ENCODE measurements at places on chromosomes 2 and 18.

GRCh38 chr18:12886498-12887126, 2.6 kb upstream of the PTPN2 start:
- DNase-seq = no peak

DNA sequence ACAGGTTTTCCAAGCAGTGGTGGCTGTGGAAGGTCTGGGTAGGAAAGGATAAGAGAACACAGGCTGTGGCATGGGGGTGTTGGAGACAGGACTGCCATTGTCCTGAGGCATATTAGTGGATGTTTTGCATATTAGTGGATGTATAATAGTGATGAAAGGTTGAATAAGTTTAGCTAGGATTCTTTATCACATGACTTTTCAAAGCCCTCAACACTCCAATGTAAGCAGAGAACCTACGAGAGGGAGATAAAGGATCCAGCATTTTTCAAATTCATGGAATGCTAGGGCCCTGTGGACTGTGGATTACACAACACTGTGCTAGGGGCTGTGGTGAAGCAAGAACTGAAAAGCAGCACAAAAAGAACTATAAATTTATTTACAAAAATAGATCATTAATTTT, 63.2 kb downstream of the POLE4 start:
- DNase-seq = peak; percentile 53

GRCh38 chr2:64525317-64525613, 1.1 kb downstream of the AFTPH start:
- no peak for DNase-seq

GRCh38 chr2:47040651-47041050, 114.5 kb downstream of the STPG4 start:
- no peak for DNase-seq

GRCh38 chr2:108922141-108922915, 66.7 kb downstream of the EDAR start:
- DNase-seq = no peak

DNA sequence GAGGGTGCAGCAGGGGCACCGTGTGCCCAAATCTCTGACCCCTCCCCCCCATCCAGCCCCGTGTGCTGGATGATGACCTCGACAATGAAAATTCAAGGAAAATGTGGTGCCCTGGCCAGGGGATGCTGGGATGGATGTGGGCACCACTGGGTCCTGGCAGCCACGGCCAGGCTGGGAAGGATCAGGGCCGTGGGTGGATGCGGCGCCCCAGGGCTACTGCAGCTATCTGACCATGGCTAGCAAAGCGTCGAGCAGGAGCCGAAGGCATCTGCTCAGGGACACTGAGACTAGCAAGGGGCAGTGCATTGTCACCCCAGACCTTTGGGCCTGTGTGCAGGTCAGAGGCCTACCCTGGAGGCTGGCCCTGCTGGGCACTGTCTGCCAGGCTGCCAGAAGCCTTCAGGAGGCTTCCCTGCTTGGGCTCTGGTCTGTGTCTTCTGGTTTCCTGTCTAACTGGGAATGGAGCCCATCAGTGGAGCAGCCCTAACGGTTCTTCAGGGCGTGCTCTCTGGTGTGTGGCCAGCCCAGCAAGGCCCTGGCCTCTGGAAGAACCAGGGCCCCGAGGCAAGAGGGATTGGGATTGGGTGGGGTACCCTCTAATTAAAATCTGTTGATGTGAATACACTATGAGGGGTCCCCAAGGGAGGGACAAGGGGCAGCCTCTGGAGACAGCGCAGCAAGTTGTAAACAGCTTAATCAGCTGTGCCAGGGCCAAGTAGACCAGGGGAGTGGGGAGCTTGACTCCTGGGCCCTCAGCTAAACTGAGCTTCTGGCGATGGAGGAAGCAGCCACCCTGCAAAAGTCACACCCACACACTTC, 98.0 kb downstream of the STPG4 start:
- DNase-seq = no peak

- DNase-seq = no peak
Measured at GRCh38 chr2:29611850-29612249, 309.5 kb downstream of the ALK start.

DNA sequence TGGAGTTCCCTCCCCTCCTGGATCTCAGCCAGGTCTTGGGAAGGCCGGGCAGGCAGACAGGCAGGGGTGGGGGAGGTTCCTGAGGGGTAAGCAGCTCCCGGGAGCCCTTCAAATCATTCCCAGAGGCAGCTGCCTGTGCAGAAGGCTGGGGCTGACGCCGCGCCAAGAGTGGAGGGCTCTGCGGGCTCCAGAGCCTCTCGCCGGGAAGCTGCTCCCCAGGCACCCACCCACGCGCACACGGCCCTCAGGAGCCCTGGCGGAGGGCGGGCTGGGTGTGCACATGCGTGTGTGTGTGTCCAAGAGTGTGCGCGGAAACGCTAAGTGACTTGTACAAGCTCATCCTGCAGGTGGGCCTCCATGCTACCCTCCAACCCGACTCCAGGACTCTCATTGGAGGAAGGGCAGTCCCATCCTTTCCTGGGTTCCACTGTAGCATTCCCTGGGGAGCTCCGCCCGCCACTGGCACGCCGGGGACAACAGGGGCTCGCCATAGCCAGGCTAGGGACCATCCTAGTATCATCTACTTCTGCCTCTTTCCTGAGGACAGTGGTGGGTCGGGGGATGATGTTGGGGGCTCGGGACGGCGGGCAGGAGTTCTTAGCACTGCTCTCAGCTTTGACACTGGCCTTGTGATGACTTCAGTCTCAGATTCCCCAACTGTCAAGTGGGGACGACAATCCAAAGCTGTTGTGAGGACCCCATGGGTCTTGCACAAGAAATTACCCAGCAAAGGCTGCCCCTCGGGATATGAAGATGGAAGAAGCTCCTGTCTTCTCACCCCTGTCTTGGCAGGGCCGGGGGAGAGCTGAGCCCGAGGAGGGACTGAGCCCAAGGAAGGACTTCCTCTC, 50.3 kb downstream of the INHBB start:
- no peak for DNase-seq

DNA sequence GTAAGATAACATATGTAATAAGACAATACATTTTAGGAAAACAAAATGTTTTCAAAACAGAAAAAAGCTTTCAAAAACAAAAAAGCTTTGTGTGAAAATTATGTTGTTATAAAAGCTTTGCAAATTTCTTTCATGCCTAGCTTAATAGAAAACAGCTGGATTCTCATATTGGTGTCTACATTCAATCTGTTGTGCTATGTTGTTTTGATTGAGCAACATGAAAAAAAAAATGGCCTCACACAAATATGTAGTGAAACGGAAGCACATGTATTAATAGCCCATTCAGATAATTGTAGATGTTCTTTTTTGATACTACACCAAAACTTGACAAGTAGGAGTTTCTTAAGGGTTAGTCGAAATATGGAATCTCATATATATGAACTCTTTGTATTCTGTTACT, 197.5 kb downstream of the ZEB2 start:
- DNase-seq = no peak

- DNase-seq = no peak
Measured at GRCh38 chr2:135664623-135665068, 77.0 kb upstream of the UBXN4 start.

GRCh38 chr2:119367472-119368099, 809 bp downstream of the DBI start:
- no peak for DNase-seq

DNA sequence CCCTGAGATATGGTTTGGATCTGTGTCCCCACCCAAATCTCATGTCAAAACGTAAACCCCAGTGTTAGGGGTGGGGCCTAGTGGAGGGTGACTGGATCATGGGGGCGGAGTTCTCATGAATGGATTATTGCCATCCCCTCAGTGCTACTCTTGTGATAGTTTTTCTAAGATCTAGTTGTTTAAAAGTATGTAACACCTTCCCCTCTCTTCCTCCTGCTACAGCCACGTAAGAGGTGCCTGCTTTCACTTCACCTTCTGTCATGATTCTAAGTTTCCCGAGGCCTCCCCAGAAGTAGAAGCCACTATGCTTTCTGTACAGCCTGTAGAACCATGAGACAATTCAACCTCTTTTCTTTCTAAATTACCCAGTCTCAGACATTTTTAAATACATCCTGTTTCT, 16.9 kb downstream of the PUM2 start:
- DNase-seq = no peak

GRCh38 chr2:144213797-144214196, 306.1 kb downstream of the ZEB2 start:
- no peak for DNase-seq

GRCh38 chr18:71450257-71450656, 1093.9 kb downstream of the CBLN2 start:
- no peak for DNase-seq

DNA sequence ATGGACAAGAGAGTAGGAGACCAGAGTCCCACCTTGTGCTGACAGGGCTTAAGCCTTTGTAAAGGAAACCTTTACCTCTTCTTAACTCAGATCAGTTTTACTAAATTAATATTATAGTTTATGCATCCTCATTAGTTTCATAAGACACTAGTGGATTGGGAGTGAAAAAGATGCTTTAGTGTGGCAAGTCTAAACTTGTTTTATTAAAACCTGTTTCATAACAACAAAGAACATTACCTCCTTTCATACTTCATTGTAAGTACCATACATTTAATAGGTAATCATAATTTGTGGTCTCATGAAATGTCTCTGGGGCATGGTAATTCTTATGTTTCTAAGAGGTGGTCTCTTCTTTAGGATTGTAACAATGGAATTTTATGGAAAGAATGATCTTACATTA, 63.4 kb downstream of the PIKFYVE start:
- no peak for DNase-seq

GRCh38 chr2:163723881-163724280, 11.9 kb downstream of the FIGN start:
- DNase-seq = no peak

DNA sequence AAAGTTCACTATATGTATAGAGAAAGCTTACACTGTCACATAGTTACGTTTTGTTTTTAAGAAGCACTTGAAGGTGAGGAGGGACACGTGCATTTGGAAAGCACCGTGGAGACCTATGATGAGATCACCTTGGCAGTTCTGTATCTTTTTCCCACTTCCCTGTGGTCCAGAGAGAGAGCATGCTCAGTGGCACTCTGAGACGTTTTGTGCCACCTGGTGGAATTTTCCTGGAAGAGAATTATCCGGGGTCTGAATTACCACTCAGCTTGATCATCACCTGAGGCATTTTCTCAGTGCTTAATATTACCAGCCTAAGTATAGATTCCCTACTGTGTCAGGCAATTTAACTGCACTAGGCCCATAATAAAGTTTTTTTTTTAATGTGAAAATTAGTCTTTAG, 469.4 kb upstream of the SMIM21 start:
- DNase-seq = no peak

DNA sequence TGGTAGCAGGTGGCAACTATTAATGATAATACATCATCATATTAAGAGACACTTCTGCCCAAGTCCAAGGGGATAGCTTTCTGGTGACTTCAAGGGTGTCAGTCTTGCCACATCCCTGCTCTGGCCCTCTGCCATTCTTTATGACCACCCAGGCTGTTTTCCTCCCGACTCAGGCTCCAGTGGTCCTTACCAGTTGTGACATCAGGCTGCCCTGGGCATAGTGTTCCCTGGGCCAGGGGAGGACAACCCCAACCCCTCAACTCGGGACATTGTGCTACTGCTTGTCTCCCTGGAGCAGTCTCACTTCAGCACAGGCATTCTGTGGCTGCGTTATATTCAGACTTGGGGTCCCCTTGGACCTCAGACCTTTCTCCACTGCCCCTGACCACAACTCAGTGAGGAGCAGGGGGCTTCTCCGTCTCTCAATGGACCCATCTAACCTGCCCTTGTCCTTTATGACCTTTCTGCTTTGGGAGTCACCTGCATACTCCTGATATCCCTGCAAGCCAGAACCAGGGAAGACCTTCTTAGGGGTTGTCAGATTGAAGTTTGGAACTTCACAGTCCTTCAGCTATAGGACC, 12.8 kb downstream of the DNAJB2 start:
- no peak for DNase-seq

DNA sequence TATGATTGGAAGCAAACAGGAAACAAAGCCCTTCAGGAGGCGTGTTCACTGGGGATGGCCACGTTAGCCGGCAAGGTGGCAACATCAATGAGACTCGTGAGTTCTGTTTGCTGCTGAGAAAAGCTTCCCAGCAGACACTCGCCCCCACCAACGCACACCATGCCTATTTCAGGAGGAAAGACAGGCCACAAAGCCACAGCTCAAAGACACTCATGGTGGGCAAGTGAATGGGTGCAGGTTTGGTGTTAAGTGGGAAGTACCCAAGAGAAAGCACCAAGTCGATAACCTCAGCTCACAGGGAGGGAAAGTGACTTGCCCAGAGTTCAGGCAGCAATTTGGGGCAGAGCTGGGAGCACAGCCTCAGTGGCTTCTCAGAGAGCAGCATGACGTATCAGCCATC, 10.5 kb upstream of the MTERF4 start:
- DNase-seq = no peak

- DNase-seq = no peak
Measured at GRCh38 chr2:69055688-69056470, 42.9 kb downstream of the ANTXR1 start.

- no peak for DNase-seq
Measured at GRCh38 chr2:28558918-28559317, 63.1 kb downstream of the PLB1 start.

- no peak for DNase-seq
Measured at GRCh38 chr2:215379039-215379438, 56.8 kb downstream of the FN1 start.

- no peak for DNase-seq
Measured at GRCh38 chr2:8445580-8445979, 236.3 kb upstream of the ID2 start.

DNA sequence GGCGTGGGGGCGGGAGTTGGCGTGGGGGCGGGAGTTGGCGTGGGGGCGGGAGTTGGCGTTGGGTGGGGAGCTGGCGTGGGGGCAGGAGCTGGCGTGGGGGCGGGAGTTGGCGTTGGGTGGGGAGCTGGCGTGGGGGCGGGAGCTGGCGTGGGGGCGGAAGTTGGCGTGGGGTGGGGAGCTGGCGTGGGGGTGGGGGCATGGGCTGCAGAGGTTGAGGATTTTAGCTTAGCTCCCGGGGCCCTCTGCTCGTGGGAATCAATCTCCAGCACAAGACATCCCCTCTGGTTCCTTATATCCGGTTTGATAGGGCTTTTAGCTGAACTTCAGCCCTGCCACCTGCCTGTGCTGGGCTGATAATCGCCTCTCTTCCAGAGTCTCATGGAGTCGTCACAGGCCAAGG, 177.0 kb downstream of the LDLRAD4 start:
- no peak for DNase-seq

DNA sequence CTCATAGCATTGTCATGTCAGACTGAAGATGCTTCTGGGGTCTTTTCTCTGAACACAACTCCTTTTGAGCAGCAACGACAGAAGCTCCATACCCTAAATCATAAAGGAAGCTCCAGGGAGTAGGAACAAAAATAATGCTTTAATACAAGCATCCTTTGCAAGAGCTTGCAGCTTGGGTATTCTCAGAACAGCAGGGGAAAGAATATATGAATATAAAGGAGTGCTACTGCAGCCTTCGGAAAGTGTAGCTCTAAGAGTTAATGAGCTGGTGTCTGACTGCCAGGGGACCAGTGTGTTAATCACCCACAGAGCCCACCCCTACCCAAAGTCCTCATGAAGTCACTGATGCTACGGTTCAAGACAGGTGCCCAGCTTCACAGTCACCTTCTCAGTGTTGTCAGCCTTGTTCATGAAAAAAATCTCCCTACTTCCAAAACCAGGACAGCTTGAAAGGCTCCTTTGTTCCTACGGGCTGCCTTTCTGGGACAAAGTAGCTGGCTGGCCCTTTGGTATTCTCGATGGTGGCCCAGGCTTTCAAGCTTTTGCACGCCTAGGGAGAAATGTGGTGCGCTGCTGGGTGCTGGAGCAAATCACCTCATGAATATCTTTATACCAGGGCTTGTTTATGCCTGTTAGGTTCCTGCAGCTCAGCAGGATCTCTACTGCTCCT, 259.7 kb downstream of the CMPK2 start:
- no peak for DNase-seq

- no peak for DNase-seq
Measured at GRCh38 chr2:43853141-43854081, 14.6 kb downstream of the ABCG8 start.

- peak; percentile 11 for DNase-seq
Measured at GRCh38 chr2:209423562-209424198, at the start of gene MAP2. Gene MAP2, plus strand, starts transcription at chr2:209424047. Its CDS starts 229,124 bp downstream, at chr2:209653171.

Data from AG04450 (cell line).